ENCODE measurements at places on chromosomes 6 and 20.
A peak's percentile ranks its signal among the peaks of the same experiment; 100 is the strongest.

- no peak for DNase-seq
Measured at GRCh38 chr6:168171673-168172353, 92.8 kb upstream of the FRMD1 start.

- no peak for DNase-seq
Measured at GRCh38 chr20:10330071-10330470, 104.0 kb downstream of the MKKS start.

GRCh38 chr6:64733433-64733832, 973.6 kb downstream of the EYS start:
- no peak for DNase-seq

DNA sequence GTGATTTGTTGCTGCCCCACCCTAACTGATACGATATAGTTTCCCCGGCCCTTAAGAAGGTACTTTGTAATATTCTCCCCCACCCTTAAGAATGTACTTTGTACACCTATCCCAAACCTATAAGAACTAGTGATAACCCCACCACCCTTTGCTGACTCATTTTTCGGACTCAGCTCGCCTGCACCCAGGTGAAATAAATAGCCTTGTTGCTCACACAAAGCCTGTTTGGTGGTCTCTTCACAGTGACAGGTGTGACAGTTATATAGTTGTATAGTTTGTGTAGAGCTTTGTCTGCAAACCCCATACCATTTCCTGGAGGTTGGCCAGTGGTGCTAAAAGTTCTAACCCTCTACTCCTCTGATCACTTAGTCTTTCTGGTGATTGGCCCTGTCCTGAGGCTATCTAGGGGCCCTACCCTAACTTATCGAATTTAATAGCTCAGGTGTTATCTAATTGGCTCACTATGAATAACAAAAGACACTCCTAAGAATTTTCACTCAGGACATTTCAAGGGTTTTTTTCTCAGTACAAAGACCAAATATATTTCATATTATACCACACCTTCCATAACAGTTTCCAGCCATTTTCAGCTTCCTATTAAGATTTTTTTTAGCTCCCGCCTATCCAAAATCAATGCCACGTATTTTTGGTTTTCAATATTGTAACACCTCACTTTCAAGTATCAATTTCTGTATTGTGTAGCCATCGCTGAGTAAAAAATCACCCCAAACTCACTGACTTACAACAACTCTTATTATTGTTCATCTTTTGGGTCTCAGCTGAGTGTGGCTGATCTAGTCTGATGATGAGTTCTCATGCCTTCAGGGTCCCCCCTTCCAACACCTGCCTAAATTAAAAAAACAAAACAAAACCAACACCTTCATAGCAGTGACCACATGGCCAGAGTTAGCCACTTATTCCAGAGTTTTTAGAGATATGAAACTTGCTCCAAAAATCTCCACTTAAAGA, 9.8 kb upstream of the BTN1A1 start:
- DNase-seq = no peak

DNA sequence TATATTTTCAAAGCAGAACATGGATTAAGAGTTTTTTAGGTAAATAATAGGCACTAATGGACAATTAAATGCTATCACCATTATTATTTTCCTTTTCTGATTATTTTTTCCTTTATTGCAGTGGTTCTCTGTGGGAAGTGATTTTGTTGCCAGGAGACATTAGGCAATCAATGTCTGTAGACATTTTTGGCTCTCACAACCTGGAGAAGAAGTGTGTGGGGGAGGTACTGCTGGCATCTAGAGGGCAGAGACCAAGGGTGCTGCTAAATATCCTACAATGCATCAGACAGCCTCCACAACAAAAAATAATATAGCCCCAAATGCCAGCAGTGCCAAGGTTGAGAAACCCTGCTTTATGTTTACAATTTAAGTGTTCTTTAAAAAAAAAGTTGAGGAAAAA, 8.3 kb downstream of the IFNGR1 start:
- DNase-seq = no peak

DNA sequence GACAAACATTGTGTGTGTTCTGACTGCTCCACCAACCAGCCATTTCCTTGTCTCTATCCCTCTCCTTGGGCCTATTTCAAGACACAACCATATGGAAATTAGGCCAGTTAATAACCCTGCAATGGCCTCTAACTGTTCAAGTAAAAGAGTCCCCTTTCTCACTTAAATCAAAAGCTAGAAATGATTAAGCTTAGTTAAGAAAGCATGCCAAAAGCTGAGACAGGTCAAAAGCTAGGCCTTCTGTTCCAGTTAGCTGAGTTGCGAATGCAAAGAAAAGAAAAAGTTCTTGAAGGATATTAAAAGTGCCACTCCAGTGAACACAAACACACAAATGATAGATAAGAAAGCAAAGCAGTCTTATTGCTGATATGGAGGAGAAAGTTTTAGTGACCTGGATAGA, 22.5 kb downstream of the SERINC1 start:
- no peak for DNase-seq

- no peak for DNase-seq
Measured at GRCh38 chr6:169568314-169569087, 133.3 kb downstream of the WDR27 start.

- DNase-seq = no peak
Measured at GRCh38 chr20:18197382-18198070, 59.9 kb downstream of the KAT14 start.

DNA sequence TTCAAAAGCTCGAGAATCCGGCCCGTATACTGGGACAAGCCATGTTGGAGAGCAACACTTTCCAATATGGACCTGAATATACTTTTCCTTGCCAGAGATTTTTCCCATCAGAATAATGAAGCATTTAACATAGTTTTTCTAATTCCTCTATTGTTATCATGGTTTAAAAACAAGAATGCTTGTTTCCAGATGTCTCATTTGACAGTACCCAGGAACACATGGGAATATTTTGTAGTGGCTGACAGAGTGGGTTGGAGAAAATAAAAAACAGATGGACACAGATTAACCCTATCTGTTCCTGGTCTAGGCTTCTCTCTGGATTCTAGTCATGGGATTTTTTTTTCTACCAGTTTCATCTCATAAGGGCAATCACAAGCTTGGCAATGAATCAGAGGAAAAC, 164.8 kb upstream of the CEP162 start:
- no peak for DNase-seq

DNA sequence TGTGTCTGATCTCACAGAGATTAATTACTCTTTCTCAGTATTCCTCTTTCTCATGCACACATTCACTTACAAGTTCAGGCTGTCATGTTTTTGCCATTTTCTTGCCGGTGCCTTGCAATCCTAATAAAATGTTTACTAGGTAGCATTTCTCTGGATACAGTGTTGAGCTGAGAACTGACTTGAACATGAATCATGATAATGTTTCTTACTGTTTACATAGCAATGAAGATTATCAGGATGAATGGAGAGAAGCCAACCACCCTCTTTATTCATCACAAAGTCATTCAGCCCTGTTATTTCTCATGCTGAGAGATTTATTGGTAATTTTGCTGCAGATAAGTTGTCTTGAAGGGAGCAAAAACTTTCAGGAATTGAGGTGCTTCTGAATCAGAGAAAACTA, 185.5 kb upstream of the ECI2 start:
- DNase-seq = no peak

DNA sequence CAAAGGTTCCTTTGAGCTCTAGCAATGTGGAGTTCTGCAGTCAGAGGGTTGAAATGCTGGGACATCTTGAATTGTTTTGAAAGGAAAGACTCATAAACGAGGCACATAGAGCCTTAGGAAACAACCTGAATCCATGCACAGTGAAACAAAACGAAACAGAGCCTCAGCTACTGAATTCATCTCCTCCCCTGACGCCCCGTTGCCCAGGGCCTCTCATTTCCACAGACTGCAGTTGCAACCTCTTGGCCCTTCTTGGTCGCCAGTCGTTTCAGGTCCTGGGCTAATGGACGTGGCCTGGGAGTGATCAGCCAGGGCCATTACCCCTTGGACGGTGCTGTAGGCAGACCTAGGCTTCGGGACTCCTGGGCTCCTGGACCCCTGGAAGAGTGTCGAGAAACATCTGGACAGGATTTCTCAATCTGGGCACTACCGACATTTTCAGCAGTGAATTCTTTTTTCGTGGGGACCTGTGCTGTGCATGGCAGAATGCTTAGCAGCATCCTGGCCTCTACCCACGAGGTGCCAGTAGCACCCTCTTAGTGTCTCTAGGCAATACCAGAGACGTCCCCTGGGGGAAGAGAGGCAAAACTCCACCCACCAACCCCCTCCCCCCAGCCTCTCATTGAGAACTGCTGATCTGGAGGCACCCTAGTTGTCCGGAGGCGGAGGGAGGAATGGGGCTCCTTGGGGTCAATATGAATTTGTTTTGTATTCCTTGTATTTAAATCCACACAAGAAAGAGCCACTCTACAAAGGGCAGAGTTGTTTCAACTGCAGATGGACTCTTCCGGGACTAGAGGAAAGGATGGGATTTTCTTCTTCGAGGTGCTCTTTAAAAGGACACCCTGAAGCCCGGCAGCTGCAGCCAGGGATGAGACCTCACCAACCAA, 50.2 kb downstream of the TMEM242 start:
- DNase-seq = no peak

GRCh38 chr6:157748839-157749571, 74.0 kb upstream of the SNX9 start:
- no peak for DNase-seq

GRCh38 chr6:85756982-85757381, 114.3 kb upstream of the SYNCRIP start:
- DNase-seq = no peak

DNA sequence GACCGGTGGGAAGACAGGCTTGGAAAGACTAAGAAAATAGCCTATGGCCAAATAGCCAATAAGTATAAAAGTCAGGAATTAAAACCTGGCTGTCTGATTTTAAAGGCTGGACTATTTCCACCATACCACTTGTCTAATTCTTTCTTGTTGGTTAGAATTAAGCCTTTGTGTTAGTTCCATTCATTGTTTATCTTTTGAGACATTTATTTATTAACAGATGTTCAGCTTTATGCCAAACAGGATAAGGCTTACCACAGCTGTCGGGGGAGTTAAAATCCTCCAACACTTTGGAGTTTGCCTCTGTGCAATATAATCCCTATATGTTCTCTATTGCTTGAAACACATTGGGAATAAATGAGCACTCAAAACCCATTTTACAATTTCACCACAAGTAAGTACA, 208.3 kb downstream of the TMEM200A start:
- DNase-seq = no peak

DNA sequence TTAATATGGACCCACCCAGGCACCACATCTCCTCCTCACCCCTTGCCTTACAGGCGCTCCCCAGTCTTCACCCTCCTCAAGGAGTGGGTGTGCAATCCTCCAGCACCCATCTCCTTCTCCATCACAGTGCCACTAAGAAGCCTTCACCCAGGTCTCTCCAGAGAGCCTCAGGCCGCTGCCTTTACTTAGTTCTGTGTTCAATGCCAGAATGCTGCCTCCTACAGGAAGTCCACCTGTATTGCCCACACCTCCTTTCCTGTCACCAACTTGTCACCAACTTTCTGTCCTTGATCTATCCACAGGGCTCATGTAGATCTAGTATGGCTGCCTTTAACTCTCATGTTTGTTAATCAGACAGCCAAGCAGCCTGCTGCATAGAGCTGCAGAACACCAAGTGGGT, 586 bp upstream of the LST1 start:
- no peak for DNase-seq

- DNase-seq = no peak
Measured at GRCh38 chr6:40439026-40439800, 148.0 kb downstream of the LRFN2 start.

GRCh38 chr20:37319151-37319671, 26.7 kb upstream of the SRC start:
- no peak for DNase-seq

DNA sequence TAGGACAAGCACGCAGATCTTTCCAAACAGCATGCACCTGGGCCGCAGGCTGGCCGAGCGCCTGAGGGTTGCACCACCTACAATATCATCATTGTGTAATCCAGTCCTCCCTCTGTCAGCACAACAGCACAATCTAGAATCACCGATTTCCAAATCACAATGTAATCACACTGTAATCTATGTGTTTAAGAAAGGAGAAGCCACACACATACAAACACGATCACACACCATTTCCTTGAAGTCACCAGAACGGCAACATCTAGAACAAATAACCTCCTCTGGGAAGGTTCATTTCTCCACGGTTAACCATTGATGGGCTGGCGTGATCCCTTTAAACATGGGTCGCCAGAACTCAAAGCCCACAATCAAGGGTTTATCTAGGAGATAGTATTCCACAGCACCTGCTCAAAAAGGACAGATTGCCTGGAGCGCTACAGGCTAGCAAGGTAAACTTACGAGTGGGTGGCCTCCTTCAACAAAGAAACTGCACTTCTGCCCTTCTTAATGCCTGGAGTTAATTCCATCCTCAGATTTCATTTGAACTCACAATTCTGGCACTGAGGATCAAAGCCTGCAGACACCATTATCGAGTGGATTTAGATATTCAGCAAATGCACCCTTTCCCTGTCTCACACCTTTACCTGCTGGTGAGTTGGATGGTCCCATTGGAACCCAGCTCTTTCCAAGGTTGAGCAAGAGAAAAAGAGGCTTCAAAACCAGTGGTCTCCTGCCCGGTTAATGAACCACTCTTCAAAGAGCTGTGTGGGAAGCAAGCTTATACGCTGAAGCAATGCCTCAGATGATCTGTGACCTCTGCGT, 83.8 kb upstream of the FOXQ1 start:
- DNase-seq = no peak

GRCh38 chr6:163310096-163310972, 104.2 kb upstream of the QKI start:
- no peak for DNase-seq

DNA sequence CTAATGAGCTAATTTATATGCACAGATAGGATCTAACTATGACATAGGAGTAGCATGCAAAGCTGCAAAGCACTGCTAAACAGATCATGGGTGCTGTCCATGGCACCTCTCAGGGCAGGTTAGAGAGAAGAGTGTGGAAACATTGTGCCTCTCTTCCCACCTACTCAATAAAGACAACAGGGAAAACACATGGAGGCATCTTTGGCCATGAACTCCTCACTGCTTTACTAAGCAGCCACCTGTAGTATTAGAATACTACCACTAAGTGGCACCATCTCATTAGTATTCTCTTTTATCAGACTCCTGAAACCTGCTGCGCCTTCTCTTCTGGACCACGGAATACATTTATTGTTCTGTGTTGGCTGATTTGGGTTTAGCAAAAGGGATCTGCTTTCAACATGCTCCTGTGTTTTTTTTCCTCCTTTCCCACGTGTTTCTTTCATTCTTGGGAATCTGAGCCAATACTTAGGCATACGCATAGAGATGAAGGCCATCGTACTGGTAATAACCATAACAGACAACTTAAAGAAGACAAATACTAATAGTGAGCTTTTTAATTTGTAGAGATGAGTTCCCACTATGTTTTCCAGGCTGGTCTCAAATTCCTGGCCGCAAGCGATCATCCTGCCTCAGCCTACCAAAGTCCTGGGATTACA, 9.4 kb upstream of the HDDC2 start:
- peak; percentile 20 for DNase-seq

DNA sequence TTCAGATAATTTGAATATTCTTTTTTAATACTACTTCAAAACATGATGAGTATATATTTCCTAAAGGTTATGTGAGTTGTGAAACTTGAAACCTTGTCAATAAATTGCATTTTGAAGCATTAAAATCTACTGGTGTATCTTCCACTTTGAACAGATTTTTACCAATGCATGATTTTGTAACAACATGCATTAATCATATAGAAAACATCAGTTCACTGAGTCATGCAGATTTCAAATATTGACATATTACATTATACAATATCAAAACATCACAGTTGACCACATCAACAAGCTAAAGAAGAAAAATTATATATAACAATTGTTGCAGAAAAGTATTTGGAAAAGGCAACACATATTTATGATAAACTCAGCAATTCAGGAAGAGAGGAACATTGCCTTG, 158.1 kb downstream of the WDR27 start:
- DNase-seq = no peak
